ENCODE measurements at places on chromosomes 5 and 9. TPM values are rescaled to one million over a fixed set of nuclear protein-coding genes. Genes with fewer than 3 reads are reported as not detected.

PDE8B gene
- polyA plus RNA-seq, result 4.0 TPM

CCDC180 gene
- polyA plus RNA-seq, result 7.5 TPM

PCDHAC2 gene
- polyA plus RNA-seq, result 2.4 TPM

PCDHB10 gene
- 2.9 TPM for polyA plus RNA-seq

KLF9 gene
- polyA plus RNA-seq, result 2.6 TPM

RMRP gene
- not detected for polyA plus RNA-seq

ADAMTS19 gene
- 4.8 TPM for polyA plus RNA-seq

- no peak overlapping the region for H3K4me3 ChIP-seq
- H3K36me3 ChIP-seq, result no peaks in the 10 kb centered on the region
Measured at GRCh38 chr5:126004636-126005035, 418.6 kb upstream of the GRAMD2B start.

GRCh38 chr9:89426384-89426961 lies 71.4 kb downstream of the SEMA4D start:
- H3K4me1 ChIP-seq, result no peaks in the 10 kb centered on the region
- H3K4me3 ChIP-seq, result no peak overlapping the region
- no peak overlapping the region for H3K27ac ChIP-seq
- no peak for DNase-seq
- H3K36me3 ChIP-seq, result no peaks in the 10 kb centered on the region

- H3K36me3 ChIP-seq, result no peaks in the 10 kb centered on the region
- no peak for DNase-seq
- H3K4me1 ChIP-seq, result peaks cover 20% of the 10 kb centered on the region
- no peak overlapping the region for H3K27ac ChIP-seq
Measured at GRCh38 chr5:135694012-135694411, 115.2 kb upstream of the CXCL14 start.

DNA sequence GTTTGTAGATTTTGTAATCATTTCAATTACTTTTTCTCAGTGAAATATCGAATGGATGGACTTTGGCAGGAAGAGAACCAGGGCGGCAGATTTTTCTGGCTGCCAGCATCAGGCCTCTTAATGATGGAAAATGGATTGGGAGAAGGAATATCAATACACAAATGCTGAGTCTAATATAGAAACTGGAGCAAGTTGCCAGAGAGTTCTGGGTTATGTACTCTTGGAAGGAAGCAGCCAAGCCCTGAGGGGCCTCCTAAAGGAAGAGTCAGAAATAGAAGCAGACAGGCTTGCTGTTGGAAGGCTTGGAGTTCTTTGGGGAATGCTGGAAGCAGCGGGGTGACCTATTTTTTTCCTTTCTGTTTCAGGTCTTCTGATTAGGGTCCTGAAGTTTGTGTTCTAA lies 428.6 kb downstream of the DMAC1 start:
- no peaks in the 10 kb centered on the region for H3K36me3 ChIP-seq
- H3K27me3 ChIP-seq, result no peaks in the 10 kb centered on the region

GRCh38 chr5:167452136-167452535 lies 839.3 kb upstream of the WWC1 start:
- no peak overlapping the region for H3K27ac ChIP-seq
- H3K36me3 ChIP-seq, result no peaks in the 10 kb centered on the region
- no peak overlapping the region for H3K4me3 ChIP-seq
- H3K4me1 ChIP-seq, result no peaks in the 10 kb centered on the region
- no peaks in the 10 kb centered on the region for H3K27me3 ChIP-seq
- no peak for DNase-seq

DNA sequence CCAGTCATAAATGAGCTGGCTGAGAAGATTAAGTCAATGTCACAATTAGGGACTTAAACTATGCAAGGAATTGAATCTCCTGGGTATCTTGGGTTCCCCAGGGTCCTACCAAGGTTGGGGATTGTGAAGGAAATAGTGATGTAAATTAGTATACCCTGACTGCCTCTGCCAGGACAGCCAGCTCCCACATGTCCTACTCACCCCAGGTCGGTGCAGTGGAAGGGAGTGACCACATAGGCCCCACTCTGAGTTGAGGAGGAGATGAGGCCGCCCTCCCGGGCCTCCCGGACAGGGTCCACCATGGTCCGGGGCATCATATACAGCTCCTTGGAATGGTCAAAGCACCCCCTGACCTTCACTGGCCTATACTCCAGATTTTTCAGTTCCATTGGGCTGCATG lies 2.7 kb downstream of the SURF1 start:
- no peak overlapping the region for H3K4me3 ChIP-seq
- H3K27me3 ChIP-seq, result no peaks in the 10 kb centered on the region
- no peak overlapping the region for H3K27ac ChIP-seq

DNA sequence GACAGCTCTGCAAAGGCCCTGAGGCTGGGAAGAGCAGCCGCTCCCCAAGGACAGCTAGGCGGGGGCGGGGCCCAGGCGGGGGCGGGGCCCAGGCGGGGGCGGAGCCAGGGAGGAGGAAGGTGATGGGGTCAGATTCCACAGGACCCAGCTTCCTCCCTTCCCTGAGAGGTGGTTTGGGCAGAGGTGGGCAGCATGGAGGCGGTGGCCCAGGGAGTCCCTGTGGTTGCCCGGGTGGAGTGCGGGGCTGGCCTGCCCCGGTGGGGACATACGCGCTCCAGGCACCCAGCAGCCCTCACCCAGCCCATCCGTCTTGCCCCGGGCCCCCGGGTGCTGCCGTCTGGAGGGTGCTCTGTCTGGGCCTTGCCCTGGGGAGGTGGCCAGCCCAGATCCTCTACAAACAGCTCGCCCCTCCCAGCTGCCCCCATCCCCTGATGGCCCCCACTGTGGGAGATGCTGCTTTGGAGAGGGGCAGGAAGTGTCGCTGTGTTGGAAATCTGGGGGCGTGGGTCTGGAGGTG lies 11.0 kb upstream of the RNU6ATAC start:
- no peak overlapping the region for H3K27ac ChIP-seq
- peaks cover 20% of the 10 kb centered on the region for H3K4me1 ChIP-seq
- no peak for DNase-seq
- H3K36me3 ChIP-seq, result no peaks in the 10 kb centered on the region
- no peak overlapping the region for H3K4me3 ChIP-seq
- H3K27me3 ChIP-seq, result peaks cover 17% of the 10 kb centered on the region

DNA sequence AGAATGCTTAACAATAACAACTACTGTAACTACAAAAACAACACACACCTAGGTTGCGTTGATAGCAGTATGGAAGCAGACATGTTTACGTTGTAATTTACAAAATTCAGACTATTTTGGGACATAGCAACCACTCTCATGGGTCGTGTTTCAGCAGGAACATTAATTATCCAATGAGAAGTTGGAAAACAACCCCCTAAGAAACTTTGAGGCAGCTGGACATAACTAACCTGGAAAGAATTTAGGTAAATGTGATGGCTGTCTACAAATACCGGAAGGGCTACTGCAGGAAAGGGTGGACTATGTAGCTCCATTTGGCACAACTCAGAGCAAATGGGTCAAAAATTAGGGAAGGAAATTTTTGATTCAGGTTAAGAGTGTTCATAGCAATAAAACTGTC lies 409.3 kb downstream of the ADGRV1 start:
- DNase-seq, result no peak
- H3K27ac ChIP-seq, result no peak overlapping the region
- no peaks in the 10 kb centered on the region for H3K27me3 ChIP-seq
- H3K4me1 ChIP-seq, result no peaks in the 10 kb centered on the region

GRCh38 chr5:146521403-146522106 lies 5.6 kb upstream of the GPR151 start:
- H3K27me3 ChIP-seq, result peaks cover 5% of the 10 kb centered on the region
- H3K36me3 ChIP-seq, result no peaks in the 10 kb centered on the region
- DNase-seq, result no peak

DNA sequence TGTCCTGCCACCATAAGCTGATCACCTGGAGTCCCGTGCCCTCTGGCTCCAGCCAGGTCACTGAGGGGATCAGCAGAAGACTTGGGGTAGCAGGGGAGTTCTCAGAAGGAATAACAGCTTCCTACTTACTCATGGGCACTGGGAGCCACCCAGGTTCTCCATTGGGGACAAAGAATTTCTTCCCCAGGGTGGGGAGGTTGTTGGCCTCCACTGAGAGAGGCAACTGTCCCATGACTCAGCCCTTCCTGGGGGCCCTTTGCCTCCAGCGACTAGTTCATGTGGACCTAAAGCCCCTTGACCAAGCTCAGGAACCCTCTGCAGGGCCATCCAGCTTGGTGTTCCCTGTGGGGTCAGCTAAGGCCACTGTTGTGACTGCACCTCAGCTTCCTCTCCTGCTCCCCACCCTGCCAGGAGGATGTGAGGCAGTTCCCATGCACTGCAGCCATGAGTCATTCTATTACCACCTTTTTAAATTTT lies 175.0 kb downstream of the AUH start:
- H3K36me3 ChIP-seq, result no peaks in the 10 kb centered on the region
- DNase-seq, result peak; percentile 61
- no peaks in the 10 kb centered on the region for H3K27me3 ChIP-seq
- no peak overlapping the region for H3K27ac ChIP-seq
- H3K4me1 ChIP-seq, result peaks cover 26% of the 10 kb centered on the region

- H3K27ac ChIP-seq, result no peak overlapping the region
- peaks cover 37% of the 10 kb centered on the region for H3K36me3 ChIP-seq
- no peak for DNase-seq
- no peaks in the 10 kb centered on the region for H3K27me3 ChIP-seq
Measured at GRCh38 chr5:173108914-173109313, 35.4 kb upstream of the BNIP1 start.

DNA sequence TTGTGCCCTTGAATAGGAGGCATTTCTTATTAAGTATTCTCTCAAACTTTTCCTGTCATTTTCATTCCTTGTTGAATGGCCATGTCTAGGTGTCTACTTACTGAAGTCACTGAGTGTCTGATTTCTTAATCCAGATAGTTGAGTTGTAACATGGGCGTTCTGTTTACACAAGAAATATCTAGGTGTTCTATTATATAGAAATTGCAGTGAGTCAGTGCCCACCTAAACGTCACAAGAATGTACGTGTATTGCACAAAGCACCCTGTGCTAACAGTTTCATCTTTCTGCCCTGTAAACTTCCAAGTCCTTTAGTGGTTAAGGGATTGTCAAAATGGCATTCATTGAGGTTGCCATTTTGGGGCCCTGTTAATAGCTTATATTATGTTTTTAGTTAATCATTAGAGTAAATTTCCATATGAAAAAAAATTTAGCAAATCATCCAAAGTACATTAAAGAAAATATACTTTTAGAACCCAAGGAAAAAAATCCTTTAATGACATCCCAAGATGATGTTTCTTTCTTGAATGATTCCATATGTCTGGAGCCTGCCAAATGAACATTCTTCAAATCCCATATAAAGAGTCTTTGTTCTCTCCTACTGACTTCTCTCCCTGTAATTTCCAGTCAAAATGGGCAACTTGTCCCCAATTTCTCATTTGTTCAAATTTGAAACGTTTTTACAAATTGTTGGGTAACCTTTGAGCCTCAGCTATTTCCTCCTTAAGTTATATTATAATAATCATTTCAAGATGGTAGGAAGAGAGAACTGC lies 114.2 kb downstream of the GOLPH3 start:
- no peak overlapping the region for H3K4me3 ChIP-seq
- H3K27me3 ChIP-seq, result no peaks in the 10 kb centered on the region
- no peaks in the 10 kb centered on the region for H3K36me3 ChIP-seq
- DNase-seq, result no peak
- H3K27ac ChIP-seq, result no peak overlapping the region

DNA sequence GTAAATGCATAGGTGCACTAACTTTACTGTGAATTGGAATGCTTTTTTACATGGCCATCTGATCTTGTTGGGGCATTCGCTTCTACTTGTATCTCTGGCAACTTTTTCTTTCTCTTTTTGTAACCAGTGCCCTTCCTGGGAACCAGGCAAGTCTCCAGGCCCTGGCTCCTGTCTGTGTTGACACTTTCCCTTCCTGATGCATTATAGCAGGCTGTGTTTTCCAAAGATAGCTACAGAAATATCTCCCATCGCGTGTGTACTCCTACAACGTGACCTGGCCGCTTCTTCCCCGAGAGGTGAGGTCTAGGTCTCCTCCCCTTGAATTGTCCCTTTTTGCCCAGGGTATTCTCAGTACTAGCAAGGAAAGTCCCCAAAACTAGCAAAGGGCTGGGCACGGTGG lies 81.1 kb upstream of the SPIN1 start:
- H3K27ac ChIP-seq, result no peak overlapping the region
- H3K4me1 ChIP-seq, result peaks cover 25% of the 10 kb centered on the region
- H3K27me3 ChIP-seq, result no peaks in the 10 kb centered on the region
- H3K36me3 ChIP-seq, result no peaks in the 10 kb centered on the region
- H3K4me3 ChIP-seq, result no peak overlapping the region

DNA sequence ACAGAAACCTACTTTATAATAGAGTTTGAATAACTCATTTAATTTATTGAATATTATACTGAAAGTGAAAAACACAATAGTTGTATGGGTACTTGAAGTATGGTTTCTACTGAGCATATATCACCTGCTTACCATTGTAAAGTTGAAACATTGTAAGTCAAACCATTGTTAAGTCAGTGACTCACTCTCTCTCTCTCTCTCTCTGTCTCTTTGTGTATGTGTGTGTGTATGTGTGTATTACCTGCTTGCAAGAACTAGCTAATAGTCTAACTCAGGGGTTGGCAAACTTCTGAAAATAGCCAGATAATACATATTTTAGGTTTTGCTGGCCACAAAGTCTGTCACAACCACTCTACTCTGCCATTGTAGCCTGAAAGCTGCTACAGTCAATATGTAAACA lies 564.3 kb upstream of the ZNF608 start:
- peaks cover 9% of the 10 kb centered on the region for H3K4me1 ChIP-seq
- H3K36me3 ChIP-seq, result no peaks in the 10 kb centered on the region
- H3K4me3 ChIP-seq, result no peak overlapping the region
- H3K27me3 ChIP-seq, result no peaks in the 10 kb centered on the region

GRCh38 chr9:6692881-6693361 lies 47.4 kb upstream of the GLDC start:
- no peak for DNase-seq
- no peak overlapping the region for H3K27ac ChIP-seq
- H3K4me3 ChIP-seq, result no peak overlapping the region
- no peaks in the 10 kb centered on the region for H3K4me1 ChIP-seq
- H3K36me3 ChIP-seq, result no peaks in the 10 kb centered on the region
- no peaks in the 10 kb centered on the region for H3K27me3 ChIP-seq

GRCh38 chr5:171907725-171908343 lies 98.6 kb downstream of the FBXW11 start:
- H3K27me3 ChIP-seq, result no peaks in the 10 kb centered on the region
- no peak overlapping the region for H3K4me3 ChIP-seq
- DNase-seq, result peak; percentile 49
- H3K36me3 ChIP-seq, result peaks cover 12% of the 10 kb centered on the region
- no peaks in the 10 kb centered on the region for H3K4me1 ChIP-seq

DNA sequence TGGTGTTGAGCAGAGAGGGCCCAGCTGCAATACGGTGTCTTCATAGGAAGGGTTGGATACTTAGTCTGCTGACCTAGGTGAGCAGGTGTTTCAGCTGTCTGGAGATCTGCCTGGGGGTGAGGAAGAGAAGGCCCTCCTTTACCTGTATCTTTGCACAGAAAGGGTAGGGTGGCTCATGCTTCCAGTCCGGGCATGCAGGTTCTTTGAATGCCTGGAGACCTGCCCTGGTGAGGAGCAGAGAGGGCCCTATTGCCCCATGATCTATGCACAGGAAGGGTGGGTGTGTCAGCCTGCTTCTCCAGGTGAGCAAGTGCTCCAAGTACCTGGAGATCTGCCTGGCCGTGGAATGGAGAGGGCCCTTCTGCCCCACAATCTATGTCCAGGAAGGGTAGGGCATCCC lies 63.0 kb downstream of the FER start:
- DNase-seq, result no peak
- H3K4me1 ChIP-seq, result no peaks in the 10 kb centered on the region
- no peak overlapping the region for H3K4me3 ChIP-seq
- H3K27me3 ChIP-seq, result no peaks in the 10 kb centered on the region
- no peak overlapping the region for H3K27ac ChIP-seq

GRCh38 chr5:448061-448765 lies 5.2 kb downstream of the EXOC3 start:
- H3K36me3 ChIP-seq, result peaks cover 62% of the 10 kb centered on the region
- no peak overlapping the region for H3K27ac ChIP-seq
- no peak for DNase-seq

All from large intestine (tissue), 12 donors.